Stimulated activated CD8-positive, alpha-beta memory T cell treated with anti-CD3 and anti-CD28 coated beads, Interleukin-7, amount 100 ng/mL, for 48 hours (primary cell): ENCODE measurements at places on chromosomes 16 and 17.

DNA sequence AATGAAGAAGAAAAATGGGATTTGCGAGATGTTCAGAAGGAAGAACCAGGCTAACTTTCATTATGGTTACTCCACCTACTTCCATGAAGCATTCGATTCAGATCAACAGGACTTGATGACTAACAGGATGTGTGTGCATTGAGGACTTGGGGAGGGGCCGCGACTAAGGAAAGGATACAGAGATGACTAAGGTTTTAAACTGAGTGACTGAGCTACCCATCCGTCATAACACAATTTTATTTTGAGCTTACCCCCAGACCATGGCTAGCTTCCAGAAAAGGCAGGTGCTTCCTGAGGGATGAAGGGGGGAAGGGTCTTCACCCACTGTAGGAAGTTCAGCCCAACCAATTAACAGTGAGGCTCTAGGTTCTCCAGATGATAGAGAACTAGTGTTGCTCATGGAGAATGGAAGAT lies 2.5 kb upstream of the CDYL2 start:
- no peak for DNase-seq

DNA sequence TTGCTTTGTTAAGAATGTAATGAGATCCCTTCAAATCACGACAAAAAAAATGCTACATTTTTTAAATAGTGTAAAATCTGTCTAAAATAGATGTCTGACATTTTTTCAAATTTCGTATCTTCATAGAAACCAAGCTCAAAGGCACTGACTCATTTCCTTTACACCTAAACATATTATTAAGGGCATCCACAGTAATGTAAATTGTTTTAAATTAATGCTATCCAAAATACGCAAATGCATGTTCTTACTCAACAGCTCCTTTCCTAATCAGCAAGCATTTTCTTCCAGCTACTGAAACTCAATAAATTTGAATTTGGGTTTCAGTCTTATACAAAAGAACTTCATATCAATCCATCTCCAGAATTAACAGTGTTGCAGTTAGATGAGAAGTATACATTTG lies 4.3 kb downstream of the C16orf87 start:
- no peak for DNase-seq

DNA sequence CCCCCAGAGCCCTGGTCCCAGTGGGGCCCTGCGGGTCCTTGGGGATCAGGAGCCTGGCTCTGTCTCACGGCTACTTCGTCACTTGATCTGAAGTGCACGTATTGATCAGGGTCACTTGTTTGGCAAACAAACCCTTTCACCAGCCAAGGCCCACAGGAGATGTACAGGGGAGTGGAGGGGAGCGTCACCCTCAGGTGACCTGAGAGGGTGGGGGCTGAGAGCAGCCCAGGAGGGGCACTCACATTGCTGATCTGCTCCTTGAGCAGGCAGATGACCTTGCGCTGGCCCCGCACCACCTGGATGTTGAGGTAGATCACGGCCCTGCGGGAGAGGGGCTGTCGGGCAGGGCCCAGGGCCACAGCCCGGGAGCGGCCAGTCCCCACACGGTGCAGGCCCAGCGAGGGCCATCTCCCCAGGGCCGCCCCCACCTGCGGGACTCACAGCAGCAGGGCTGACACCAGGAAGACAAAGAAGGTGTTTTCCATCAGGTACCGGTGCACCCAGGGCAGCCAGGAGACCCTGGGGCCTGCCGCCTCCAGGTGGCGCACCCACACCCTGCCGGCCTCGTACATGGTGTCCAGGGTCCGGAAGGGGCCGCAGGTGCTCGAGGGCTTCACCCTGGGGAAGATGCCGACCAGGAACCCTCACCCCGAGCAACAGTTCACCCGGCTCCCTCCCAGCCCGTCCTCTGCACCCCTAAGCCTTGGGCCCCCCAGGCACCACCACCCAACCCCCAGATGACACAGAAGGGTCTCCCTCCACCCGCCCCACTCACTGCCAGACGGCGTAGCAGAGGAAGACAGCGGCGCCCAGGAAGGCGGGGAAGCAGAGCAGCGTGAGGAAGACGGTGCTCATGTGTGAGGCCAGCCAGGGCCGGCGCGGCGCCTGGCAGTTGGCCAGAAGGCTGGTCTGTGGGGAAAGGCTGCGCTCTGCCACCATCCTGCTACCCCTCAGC lies 11.3 kb downstream of the TMC6 start:
- no peak for DNase-seq

- no peak for DNase-seq
Observed at GRCh38 chr17:83034525-83034924, 44.9 kb upstream of the METRNL start.

DNA sequence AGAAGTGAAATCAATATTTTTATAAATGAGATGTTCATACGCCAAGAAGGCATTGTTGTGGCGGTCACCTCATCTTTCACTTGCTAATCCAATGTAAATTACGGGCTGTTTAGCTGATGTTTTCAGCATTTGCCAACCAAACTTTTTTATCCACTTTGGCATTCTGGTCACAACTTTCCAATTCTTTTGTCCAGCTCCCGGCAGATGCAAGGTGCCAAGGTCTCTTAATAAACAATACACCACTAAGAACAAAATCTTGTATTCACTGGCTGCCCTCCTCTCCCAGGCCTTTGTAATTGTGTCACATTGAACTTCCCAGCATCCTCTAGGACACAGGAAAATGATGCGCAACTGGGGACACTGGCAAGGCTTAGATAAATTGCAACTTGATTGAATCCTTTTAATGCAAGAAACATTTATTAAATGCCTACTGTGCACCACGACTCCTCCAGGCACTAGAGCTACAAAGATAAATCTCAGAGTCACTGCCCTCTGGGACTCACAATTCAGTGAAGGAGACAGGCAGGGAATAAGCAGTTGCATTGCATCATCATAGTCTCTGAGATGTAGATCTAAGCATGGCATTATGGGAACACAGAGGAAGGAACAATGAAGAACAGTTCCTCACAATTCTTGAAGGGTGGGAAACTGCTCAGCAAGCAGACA lies 165.4 kb upstream of the C16orf82 start:
- no peak for DNase-seq

DNA sequence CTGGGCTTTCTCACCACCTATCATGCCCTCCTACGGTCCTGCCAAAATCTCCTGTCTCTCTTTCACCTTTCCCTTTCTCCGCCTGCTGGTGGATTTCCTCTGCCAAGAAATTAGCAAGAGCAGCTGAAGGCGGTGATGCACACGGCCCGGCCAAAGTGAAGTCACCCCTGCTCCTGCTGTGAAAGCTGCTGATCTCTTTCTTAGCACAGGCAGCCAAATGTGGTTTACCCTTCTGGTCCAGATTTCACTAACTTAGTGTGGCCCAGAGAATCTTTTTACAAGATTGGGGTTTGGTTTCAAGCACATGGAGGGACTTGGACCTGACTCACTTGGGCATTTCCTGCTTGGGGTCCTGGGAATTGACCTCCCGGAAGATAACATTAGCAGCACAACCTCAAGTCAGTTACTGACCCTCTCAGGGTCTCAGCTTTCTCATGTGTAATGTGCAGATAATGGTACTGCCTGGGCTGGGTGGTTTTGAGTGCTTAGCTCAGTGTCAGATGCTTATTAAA lies 155.7 kb downstream of the SOCS1 start:
- peak; percentile 87 for DNase-seq

DNA sequence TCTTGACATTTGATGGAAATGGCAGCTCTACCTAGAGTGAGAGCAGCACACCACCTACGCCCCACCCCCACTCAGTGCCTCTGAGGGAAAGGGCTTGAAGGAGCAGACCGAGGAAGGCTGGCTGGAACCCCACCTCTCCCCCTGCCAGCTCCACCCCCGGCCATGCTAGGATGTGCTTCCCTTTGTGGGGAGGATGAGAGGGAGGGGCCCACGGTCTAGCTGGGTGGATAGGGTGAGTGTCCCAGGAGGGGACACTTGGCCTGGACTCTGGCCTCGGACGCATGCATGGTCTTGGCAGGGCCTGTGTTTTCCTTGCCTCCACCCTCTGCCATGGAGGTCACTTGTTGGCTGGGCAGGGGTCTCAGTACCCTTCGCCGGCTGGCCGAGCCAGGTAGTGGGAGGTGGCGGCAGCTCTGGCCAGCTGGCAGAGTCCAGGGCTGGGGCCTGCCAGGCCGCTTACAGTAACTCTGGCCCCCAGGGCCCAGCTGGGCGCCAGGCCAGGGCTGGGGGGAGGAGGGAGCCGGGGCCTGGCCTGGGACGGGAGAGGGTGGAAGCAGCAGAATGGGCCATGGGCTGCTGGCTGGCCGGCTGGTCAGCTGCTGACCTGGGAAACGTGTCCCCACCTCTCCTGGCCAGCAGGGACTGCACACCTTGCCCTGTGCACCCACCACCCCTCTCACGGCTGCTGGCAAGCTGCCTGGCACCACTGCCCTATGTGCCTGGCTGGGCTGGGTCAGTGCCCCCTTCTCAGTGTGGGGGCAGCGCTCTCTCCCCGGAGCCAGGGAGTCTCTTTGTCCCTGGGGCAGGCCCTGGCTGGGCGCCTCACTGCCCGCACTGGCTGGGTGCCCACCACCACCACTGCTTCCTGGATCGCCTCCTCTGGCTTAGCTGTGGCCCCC lies 23.0 kb downstream of the RARA start:
- no peak for DNase-seq

- no peak for DNase-seq
Observed at GRCh38 chr17:9986754-9987382, 81.8 kb upstream of the RCVRN start.

DNA sequence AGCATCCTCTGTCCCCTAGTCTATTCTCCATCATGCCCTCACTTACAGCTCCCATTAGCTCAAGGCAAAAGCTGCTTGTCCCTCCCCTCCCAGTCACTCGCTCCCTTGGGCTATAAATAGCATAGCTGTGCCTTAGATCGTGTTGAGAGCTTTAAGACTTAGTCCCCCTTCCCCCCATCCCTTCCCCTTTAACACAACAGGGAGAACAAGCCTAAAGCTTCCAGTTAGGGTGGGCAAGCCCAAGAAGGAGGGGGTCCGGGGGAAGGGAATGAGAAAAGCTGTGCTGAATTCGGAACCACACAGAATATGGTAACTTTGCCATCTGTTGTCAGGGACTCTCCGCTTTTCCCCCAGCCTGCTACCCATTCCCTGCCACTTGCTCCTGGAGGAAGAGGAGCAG lies 4.9 kb upstream of the HIGD1B start:
- DNase-seq, result no peak

GRCh38 chr16:28204204-28204603 lies 7.6 kb downstream of the XPO6 start:
- DNase-seq, result no peak

DNA sequence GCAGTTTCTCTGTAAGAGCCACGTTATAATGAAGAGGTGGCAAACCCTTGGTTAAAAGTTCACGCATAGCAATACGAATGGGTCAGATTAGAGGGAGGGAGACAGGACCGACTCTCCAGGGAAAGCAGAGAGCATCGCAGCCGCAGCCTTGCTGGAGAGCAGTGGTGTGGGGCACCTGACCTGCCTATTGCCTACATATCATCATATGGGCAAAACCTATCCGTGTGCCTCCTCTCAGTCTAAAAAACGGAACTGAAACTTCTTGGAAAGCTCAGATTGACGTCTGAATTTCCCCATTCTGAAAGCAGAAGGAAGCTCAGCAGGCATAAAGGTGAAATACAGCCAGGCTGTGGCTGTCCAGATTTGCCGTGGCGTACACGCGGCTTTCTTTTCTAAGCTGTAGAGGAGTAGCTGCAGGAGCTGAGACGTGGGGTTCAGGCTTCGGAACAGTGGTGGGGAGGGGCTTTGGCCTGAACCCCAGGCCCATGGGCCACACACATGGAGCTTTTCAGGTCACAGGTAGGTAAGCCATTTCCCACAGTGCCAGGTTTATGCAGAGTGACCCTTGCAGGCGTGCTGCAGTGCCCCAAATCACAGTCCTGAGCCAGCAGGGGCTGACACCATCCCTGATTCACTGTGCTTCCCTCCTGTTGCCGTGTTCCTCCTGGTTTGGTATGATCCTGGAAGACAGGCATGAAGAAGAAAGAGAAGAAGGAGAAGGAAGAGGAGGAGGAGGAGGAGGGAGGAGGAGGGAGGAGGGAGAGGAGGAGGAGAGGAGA lies 41.6 kb upstream of the TNRC6C start:
- no peak for DNase-seq

DNA sequence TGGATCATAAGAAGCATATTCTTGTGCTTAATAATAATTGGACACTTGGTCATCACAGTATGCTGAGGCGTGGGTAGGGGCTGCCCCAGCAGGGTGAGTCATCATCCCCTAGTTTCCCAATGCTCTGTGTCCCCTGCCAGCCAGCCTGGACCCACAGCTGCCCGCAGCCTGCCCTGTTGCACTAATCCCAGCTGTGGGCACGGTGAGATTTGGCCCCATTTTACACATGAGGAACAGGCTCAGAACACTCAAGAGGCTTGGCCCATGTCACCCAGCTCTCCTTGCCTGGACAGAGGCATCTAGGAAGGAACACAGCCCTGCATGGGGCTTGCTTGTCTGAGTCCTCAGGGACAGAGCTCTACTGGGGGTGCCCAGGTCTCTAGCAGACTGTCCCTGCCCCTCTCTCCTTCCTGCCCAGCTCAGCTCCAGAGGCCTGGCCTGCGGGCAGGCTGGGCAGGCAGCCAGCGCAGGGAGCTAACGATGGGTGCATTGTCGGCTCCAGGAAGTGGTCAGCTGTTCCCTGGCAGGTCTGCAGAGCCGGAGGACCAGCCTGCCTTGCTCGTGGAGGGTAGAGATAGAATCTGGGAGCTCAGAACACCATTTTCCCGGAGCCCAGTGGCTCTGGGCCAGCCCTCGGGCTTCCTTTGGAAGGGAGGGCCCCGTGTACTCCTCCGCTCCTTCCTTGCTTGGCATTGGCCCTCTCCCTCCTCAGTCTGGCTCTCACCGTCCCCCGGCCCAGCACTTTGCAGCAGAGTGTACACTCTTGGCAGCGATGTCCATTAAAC lies 189.4 kb downstream of the RAB11FIP4 start:
- DNase-seq, result no peak

- DNase-seq, result peak; percentile 28
Observed at GRCh38 chr17:37605813-37606505, 3.3 kb downstream of the SYNRG start.

- DNase-seq, result no peak
Observed at GRCh38 chr17:77027271-77027889, 113.4 kb upstream of the SEC14L1 start.

- no peak for DNase-seq
Observed at GRCh38 chr17:12857592-12857991, 68.3 kb downstream of the ARHGAP44 start.

DNA sequence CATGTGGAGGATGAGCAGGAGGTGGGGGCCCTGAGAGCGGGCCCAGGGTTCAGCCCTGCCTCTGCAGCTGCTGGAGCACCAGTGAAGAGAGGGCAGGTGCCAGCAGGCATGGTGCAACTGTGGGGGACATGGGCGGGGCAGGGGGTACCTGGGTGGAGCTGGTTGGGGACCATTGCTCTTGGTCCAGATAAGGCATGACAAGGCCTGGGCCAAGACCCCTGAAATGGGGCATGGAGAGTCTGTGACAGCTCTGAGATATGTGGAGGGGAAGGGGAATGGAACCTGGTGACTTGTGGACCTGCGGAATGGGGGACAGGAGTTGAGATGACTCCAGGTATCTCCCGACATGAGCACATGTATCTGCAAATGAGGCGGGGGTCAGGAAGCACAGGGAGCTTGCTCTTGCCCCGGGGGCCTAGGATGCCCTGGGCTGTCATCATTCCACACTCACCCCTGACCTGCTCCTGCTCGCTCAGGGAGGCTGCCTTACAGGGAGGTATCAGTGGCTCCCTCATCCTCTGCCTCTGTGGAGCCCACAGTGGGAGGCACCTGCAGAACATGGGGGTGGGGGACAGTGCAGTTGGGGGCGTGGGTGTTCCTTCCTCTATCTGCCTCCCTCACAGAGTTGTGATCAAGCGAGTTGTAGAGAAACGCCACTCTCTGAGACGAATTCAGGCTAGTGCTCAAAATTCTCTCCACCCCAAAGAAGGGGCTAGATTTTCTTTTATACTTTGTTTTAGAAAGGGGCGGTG lies 40.2 kb downstream of the TMEM235 start:
- no peak for DNase-seq
